Mucosa of gallbladder (tissue), 1 donor: ENCODE measurements at places on chromosomes 16 and 17. TPM values are rescaled to one million over a fixed set of nuclear protein-coding genes. Genes with fewer than 3 reads are reported as not detected.

GRCh38 chr17:29038085-29038795 lies 4.7 kb upstream of the PIPOX start:
- no peak for DNase-seq

Gene MLYCD
- total RNA-seq: 11.6 TPM

Gene KRTAP2-1
- not detected for total RNA-seq

GRCh38 chr17:69535016-69535570 lies 120.6 kb downstream of the MAP2K6 start:
- DNase-seq: no peak

GRCh38 chr17:27562777-27563455 lies 68.1 kb upstream of the LGALS9 start:
- no peak for DNase-seq

DNA sequence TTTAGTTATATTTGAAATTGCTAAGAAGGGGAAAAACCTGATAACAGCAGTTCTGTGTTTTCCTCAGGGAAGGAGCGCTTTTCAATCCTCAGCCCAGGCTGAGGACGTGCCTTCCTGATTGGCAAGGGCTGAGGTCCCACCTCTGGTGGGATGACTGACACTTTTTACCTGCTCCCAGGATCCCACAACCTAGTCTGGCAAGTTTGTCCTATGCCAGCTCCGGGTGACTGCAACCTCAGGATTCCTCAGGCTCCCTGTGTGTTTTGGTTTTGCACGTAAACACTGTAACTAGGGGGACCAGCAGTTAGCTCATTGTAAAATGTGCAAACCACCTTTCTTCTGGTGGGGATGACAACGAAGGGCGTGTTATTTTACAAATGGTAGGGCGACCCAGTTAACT lies 7.5 kb downstream of the MARCHF10 start:
- DNase-seq: no peak
